ENCODE measurements at places on chromosomes 12 and 14. TPM values are rescaled to one million over a fixed set of nuclear protein-coding genes. Genes with fewer than 3 reads are reported as not detected.

Gene MSRB3
- total RNA-seq: 79.4 TPM

DNA sequence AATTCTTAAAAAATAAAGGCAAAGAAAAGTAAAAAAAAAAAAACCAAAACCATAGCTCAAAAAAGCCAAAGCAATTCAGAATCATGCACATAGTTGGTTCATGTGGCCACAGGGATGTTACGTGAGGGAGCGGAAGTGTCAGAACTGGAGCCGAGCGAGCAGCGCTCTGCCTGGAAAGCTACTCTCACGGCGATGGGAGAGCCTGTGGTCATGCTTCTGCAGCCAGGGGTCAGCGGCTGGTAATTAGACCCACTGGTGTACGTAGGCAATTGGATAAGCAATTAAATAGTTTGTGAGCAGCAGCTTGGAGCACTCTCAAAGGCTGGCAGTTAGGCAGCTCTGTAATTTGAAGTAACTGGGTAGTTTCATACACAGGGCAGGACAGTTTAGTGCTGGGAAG is 58.1 kb downstream of the TRHDE start:
- H3K4me1 ChIP-seq: no peaks in the 10 kb centered on the region
- no peaks in the 10 kb centered on the region for H3K36me3 ChIP-seq
- DNase-seq: no peak

Gene GUCY2C
- total RNA-seq: not detected

Gene SLC35F4
- total RNA-seq: not detected

All from ascending aorta (tissue), 2 donors.